ENCODE measurements at places on chromosomes 2 and 18. TPM values are rescaled to one million over a fixed set of nuclear protein-coding genes. Genes with fewer than 3 reads are reported as not detected.

GPR75 gene
- 15.0 TPM for total RNA-seq

FAM237A gene
- not detected for total RNA-seq

RBM43 gene
- 3.9 TPM for total RNA-seq

NR4A2 gene
- 6.1 TPM for total RNA-seq

LBX2 gene
- not detected for total RNA-seq

HOXD9 gene
- total RNA-seq, result not detected

TMEM178A gene
- 23.4 TPM for total RNA-seq
